SK-N-DZ (cell line): ENCODE measurements at places on chromosomes 12 and 14.

DNA sequence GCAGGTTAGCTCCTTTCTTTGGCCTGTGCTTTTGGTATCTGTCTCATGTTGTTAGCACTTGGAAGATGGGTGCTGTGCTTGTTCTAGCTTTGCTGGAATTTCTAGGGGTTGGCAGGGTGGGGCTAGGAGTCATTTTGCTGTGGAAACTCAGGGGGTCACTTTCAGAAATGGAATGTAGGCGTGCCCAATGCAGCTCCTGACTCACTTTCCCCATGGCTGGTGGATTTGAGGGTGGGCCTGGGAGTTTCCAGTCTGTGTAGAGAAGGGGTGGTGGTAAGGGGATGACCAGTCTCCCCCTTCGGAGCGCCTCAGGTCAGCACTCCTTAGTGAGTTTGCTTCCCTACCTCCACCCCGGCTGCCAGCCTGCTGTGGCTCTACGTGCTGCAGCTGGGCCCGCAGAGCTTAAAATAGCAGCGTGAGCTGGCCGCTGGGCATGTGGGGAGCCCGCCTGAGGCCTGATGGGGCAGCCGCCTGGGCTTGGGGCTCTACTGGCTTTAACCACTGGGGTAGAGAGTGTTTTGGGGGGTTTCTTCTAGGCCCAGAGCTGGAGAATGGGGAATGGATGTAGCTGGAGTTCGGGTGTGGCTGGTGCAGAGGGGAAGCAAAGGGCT, 108.2 kb downstream of the TSPAN9 start:
- DNase-seq: no peak

DNA sequence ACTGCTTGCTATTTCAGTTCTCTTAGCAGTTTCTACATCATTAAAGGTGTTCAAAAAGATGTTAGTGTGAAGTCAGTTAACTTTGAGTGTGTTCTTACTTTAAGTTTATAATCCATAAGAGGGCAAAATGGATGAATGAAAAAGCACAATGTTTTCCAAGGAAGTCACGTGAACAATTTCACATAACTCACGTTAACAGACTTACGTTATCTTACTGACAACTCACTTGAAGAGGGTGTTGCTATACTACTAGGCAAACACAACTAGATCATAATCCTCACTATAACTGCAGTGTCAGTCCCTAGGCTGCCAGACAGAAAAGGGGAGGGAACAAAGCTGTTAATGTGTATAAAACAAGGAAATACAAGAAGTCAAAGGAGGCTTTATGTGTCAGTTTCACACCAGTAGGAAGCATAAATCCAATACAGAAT, 6.4 kb downstream of the SLC2A13 start:
- no peak for DNase-seq

DNA sequence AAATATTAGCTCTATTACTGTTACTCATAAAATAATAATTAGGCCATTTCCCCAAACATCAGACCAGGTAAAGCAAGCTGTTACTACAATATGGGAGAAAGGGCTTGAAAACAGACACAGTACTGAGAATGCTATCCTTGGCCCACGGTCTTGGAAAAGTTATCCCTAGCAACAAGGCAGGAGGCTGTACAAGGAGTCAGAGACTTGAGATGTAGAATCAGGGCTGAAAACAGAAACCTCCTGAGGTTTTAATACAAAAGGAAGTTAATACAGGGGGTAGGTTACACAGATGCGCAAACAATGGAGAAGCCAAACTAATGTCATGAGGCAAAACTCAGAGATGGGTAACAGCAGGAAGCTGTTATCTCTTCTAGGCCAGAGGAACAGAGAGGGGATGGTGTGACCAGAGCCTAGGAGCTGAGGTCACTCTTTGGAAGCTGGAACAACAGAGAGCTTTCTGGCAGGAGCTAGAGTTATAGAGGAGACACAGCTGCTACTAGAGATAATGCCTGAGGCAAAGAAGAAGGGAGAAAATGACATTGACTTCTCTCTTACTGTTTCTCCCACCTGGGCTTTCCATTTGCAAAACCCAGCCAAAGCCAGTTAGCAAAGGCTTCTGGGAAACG, 248.8 kb downstream of the SUDS3 start:
- no peak for DNase-seq

GRCh38 chr12:47747596-47748506, 10.8 kb downstream of the RAPGEF3 start:
- DNase-seq: no peak

DNA sequence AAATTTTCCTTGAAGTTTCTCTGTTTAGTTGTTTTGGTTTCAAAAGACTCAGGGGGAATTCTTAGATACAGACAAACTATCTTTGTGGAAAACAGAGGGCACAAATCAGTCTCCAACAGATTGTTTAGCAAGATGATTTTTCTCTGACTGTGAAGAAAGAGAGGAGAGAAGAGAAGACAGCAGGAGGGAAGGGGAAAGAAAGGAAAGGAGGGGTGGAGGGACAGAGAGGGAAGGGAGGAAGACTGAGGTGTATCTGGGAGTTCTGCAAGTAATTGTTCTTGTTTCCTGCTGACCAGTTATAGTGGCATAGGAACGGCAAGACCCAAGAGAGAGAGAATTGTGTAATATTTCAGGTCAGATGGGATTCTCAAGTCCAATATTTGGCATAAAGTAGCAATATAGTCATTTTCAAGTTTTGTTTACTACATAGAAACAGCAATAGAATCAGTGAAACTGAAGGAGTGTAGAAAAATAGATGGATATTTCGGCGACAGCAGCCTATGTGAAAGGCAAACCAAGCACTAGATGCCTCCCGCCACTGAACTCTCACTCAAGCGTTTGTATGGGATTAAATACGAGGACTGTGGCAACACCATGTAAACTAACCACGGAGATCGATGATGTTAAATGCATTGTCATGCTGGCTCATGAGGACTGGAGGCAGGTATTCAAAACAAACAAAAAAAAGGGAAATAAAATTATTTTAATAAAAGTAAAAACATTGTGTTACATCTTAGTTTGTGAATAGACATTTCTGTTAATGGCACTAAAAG, 342.5 kb downstream of the SLC16A7 start:
- no peak for DNase-seq

GRCh38 chr12:124914392-124915238, at the start of gene UBC:
UBC (minus strand) TSS chr12:124914650; CDS start chr12:124913771, 879 bp downstream.
- DNase-seq: peak; percentile 95

DNA sequence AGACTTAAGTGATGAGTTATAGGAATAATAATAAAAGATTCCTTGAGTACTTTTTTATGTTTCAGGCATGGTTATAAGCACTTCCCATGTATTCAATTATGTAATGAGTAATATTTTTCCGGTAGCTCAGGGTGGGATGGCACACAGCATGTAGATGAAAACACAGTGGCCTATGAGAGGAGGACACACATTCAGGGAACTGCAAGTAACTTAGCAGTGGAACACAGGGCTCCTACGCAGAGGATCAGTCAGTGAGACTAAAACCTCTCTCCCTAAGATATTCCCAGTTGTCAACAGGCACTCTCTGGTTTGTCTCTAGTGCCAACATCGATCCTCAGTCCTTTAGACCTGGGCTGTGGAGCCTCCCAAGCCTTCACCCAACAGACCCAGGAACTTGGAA, 219.4 kb downstream of the DIO2 start:
- DNase-seq: no peak

DNA sequence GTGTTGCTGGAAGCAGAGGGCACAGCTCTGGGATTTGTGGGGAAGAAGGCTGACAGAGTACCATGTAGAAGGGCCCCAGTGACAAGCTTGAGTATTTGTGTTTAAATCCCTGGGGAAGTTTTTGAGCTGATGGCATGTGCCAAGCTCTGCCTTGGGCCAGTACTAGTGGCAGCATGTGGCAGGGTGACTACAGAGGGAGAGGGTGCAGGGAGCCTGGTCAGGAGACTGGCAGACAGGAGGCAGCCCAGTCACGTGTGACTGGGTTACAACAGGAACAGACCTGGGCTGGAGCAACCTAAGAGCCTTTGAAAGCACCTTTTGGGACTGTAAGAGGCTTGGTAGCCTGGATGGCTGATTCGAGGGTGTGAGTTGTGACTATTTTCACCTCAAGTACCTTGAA, 112.1 kb downstream of the TSPAN9 start:
- DNase-seq: no peak

- DNase-seq: no peak
Measured at GRCh38 chr12:90915353-90915752, 39.6 kb downstream of the CCER1 start.

GRCh38 chr14:88476214-88476774, 78.5 kb downstream of the PTPN21 start:
- DNase-seq: no peak

DNA sequence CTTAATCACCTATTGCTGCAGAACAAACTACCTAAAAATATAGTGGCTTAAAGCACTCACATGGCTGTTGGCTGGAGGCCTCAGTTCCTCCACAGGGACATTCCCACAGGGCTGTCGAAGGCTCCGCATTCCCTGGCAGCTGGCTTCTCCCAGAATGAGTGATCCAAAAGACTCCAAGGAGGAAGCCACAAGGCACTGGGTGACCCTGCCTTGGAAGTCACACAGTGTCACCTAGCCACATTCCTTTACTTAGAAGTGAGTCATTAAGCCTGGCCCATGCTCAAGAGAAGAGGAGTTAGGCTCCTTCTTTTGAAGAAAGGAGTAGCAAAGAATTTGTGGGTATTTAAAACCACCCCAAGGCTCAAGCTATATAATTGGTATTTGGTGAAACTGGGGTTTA, 63.9 kb upstream of the MAP1LC3B2 start:
- no peak for DNase-seq

DNA sequence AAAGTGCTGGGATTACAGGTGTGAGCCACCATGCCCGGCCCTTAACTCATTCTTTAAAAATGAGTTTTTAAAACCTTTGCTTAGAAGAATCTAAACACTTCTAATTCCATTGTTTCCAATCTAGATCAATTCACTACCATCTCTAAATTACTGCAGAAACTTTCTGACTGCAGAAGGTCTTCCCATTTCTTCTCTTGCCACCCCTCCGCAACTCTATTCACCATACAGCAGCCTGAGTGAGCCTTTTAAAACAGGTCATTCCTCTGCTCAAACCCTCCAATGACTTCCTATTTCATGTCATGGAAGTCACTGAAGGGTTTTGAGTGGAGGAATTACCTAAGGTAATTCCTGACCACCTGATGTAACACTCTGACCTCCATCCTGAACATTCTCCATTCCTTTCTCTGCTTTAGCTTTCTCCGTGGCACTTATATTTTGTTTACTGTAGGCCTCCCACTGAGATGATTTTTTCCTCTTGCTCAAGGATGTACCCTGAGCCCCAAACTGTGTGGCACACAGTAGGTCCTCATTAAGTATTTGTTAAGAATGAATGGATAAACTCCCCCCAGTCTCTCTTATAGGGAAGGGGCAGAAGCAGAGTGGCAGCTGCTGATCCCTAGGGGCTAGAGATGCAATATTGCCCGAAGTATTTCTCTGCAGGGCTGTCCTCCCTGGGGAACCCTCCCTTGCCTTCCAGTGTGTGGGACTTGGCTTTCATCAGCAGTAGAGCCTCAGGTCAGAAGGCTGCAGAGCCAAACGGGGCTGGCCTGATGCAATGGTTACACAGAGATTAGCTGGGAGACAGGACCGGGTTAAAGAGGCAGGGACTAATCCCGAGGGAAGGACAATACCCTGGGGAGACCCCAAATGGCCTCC, 1.2 kb downstream of the DDIT3 start:
- no peak for DNase-seq

DNA sequence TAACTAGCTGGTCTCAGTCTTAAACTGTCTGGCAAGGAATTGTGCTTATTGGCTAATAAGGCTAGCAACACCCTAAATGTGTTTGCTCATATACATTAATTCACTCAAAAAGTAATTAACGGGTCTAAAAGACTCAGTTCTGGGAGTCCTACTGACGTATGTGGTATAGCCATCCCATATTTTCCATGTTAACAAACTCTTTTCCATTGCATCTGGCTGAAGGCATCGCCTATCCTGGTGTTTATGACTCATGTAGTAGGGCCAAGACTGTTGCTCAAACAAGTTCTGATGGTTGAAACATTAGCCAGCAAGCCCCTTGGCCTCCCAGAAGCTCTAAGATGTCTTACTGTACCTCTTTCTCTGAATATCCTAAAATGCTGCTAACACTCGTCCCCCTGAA, 98.5 kb downstream of the PHLDA1 start:
- DNase-seq: no peak

DNA sequence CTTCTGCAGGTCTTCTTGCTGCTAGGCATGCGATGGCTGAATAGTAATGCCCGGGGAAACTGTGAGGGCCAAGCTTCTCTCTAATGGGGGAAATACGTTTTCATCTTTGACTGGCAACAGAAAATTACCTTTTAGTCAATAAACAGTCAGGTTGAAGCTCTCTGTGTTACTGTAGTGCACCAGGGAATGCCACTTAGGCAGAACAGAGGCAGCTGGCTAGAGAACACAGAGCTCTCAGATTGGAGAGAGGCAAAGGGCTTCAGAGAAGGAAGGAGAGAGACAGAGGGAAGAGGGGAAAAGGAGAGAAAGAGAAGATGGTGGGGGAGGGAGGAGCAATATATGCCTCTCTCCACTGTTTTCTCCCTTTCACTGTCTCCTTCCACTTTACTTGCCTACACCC, 6.7 kb downstream of the HSD17B6 start:
- DNase-seq: no peak

DNA sequence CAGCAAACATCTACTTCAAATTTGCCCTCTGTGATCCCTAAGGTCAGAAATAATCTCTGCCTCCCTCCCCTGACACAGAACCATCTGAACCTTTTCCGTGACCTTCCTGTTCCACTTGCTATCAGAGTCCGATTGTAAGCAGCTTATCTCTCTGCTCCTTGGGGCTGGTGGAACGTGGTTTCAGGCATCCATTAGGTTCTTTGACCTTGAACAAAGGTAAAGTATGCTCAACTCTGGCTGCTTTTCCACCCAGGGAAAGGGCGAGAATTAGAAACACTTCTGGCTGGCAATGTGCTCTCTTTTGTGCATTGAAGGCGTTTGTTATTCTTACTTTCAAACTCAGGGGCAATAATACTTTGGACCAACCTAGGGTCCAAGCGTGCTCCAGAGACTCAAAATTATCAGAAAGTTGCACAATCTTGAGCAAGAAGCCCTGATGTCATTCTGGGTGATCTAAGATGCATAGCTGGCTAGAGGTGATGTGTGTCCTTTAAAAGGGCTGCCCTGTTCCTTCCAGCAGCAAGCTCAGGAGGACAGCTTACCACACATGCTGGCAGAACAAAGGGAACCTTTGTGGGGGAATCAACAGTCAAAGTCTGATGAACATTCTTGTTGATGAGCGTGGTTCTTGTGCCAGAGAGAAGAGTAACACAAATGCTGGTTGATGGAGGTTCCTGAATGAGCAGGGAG, 29.8 kb downstream of the ADGRD1 start:
- no peak for DNase-seq

DNA sequence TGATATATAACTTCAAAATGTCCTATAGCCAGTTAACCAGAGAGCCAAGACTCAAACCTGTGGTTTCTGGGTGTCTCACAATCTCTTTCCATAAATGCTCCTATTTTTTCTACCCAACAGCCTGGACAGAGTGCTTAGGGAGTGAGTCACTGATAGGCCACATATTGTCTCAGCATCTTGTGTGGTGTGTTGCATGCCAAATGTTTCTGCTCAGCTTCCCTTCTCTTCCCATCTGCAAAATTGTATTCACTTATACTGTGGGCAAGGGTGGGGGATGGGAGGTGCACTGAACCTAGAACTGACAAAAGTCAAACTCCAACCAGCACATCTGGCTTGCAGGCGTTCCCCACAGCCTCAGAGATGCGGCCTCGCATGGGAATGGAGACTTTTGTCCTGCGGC, 123.3 kb downstream of the KCNA5 start:
- no peak for DNase-seq

GRCh38 chr14:56474419-56475022, 105.1 kb upstream of the TMEM260 start:
- DNase-seq: peak; percentile 54
